ENCODE measurements at places on chromosomes 2 and 18.

GRCh38 chr2:27940090-27940671 is 49.7 kb downstream of the BABAM2 start:
- no peak for DNase-seq

DNA sequence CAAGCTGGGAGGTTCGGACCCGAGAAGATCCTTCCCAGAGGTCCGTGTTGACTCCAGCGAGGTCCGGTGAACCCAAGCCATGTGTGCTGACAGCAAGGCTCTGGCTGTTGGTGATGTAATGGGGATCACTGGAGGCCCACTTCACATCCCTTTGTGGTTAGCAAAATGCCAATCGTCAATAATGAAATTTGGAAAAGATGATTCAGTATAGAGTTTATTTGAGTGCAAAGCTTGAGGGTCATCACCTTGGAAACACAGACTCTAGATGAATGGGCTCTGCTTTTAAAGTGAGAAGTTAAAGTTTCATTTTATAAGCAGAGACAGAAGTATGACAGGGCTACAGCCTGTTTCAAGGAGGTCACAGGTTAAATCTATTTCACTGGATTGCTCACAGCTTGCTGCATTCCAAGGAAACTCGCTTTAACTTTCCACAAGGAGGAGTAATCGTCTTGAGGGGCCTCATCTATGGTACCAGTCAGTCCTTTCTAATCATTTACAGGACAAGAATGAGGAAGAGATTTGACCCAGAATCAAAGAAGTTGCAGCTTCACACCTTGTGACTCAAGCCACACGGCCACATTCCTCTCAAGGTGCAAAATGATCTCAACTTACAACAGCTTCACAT is 140.5 kb downstream of the TPO start:
- DNase-seq = peak; percentile 90

GRCh38 chr2:11123856-11124759 is 31.2 kb upstream of the SLC66A3 start:
- peak; percentile 69 for DNase-seq

- DNase-seq = peak; percentile 40
These were observed 137.4 kb upstream of the FBXO11 start for GRCh38 chr2:48043746-48044145.

- peak; percentile 36 for DNase-seq
These were observed 13.9 kb downstream of the RDH14 start for GRCh38 chr2:18546567-18546966.

DNA sequence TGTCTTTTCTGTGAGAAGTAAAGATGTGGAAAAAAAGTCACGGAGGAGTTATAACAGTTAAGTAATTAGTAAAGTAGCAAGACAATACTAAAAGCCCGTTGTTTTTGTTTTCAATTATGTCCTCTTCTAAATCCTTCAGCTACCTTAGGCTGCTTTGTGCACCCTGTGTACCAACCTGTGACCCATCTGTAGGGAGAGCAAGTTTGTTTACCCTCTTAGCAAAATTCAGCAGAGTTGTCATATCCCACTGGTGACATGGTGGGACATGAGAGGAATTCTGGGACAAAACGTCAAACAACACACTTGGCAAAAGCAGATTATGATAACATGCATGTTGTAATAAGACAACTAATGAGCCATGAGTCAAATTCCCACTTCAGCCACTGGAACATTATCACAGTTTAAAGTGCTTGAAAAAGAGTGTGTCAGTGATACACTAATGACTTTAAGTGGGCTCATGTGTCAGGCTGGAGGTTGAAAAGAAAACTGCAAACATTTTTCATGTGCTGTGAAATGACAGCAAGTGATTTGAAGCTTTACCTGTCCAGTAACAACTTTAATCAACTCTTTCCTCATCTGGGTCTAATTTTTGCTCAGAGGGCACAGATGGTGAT is 392.8 kb upstream of the ACVR2A start:
- peak; percentile 40 for DNase-seq

GRCh38 chr2:8307606-8308180 is 374.2 kb upstream of the ID2 start:
- no peak for DNase-seq

- no peak for DNase-seq
These were observed 9.0 kb downstream of the BZW1 start for GRCh38 chr2:200820573-200821234.

GRCh38 chr2:162301151-162301804 is 17.2 kb downstream of the IFIH1 start:
- DNase-seq = peak; percentile 29

DNA sequence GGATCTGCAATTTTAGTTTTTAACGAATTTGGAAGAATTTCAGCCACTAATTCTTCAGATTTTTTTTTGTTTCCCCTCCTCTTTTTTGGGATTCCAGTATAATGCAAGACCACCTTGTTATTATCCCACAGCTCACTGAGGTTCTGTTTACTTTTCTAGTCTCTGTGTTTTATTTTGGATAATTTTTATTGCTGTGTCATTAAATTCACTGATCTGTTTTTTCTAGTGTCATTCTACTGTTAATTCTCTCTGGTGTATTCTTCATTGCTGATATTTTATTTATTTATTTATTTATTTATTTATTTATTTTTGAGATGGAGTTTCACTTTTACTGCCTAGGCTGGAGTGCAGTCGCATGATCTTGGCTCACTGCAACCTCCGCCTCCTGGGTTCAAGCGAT is 32.2 kb downstream of the UBR3 start:
- DNase-seq = no peak

- DNase-seq = no peak
These were observed 4.2 kb upstream of the ITGA6 start for GRCh38 chr2:172423160-172423559.

All from mesendoderm (in vitro differentiated cells).